SIG-M5 (cell line): ENCODE measurements at places on chromosomes 7 and 10.

- no peak for DNase-seq
Measured at GRCh38 chr7:39987641-39988347, 37.7 kb downstream of the CDK13 start.

DNA sequence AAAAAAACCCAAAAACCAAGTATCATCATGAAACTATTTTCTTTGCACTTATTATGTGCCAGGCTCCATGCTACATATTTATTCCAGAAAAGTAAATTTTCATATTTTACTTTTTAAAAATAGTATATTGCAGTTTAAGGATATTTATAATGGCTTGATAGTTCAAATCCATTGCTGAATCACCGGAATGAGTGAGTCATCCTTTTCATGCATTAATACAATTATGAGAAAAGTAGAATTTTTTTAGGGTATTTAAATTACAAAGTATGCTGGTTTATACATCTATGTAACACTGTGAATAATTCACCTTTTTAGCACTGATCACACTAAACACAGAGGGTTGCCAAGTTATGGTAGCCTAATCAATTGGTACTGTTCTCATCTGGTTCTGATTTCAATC is 54.3 kb downstream of the SLC16A9 start:
- no peak for DNase-seq

DNA sequence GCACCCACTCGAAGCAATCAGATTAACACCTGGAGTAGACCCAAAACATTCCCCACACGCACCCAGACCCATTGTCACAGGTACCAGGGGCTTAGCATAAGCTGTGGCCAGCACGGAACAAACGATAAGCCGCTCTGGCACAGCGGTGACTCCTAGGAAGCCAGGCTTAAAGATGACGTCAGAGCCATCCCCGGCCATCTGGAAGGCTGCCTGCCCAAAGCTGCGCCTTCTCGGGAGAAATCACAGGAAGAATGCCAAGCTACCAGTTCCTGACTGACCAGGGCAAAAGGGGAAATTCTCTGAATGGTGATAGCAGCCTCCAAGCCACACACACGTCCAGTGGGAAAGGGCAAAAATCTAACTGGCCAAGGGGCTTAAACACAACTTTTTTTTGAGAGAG is 13.0 kb upstream of the WIPI2 start:
- no peak for DNase-seq

DNA sequence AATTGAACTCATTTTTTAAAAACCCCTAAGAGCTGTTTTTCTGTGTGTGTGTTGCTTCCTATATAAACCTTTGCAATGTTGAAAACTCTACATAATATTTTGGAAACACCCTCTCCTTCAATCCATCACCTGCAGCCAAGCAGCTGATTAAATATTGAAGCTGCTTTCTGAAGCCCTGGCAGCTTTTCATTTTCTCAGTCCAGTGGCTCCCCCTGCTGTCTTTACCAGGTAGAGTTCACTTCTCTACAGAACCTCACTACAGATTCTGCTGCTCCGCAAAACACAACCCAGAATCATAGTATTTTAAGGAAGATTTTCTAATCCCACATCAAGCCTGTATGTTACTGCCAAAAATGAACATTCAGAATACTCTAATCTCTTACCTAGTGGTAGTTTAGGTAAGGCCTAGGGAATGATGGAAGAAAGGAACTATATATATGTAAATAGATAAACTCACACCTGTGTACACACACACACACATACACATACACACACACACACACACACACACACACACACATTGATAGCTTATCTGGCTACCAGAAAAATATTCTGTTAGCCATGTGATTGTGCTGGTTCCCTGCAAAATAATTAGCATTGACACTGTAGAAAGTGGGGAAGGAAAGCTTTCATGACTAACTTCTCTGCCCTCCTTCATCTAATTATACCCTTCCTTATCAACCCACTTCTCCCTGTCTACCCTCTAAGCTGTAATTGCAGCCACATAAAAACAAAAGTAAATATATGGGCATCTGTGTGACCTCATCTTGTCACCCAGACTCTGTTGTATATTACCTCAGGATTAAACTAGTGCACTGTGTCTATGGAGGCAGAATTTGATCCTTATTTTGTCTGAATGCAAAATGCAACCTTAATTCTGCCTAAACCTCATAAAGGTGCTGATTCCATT is 229.5 kb upstream of the FZD1 start:
- DNase-seq = no peak

DNA sequence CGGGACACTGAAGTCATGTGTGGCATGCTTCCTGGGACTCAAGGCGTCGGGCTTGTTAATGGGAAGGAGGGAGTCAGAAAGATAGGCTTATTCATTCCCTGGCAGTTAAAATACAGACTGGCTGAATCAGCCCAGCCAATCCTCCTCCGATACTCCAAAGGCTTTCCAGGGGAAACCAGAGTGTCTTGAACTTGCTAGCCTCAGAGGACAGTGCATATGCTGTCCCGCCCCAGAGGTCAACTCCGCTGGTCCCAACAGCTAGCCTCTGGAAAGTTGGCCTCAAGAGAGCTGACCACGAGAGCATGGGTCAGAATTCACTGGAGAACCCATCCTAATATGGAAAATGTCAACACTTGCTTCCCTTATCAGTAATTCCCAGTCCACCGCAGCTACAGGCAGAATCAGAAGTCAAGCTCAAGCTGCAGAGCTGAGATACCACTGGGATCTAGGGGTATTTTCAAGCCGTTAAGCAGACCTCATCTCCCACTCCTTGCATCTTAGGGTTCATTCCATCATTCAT is 43.0 kb downstream of the ELMO1 start:
- DNase-seq = no peak

- DNase-seq = no peak
Measured at GRCh38 chr10:4557469-4557868, 268.5 kb upstream of the AKR1E2 start.

DNA sequence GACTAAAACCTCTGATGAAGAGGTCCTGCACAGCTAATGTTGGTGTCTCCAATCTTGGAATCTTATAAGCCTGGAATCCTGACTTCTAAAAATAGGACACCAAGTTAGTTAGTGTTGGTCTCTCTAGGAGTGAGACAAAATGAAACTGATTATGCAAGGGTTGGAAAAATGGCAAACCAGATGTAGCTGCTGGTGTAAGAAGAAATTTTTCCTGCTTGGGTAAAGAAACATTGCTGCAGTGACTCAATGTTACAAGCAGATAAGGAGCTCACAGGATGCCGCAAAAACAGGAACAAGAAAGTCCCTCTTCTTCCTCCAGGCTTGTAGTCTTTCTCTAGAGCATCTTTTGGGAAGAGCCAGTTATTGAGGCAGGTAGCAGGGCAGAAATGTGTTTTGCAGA is 449.0 kb downstream of the ETV1 start:
- DNase-seq = no peak

- no peak for DNase-seq
Measured at GRCh38 chr10:114489521-114490310, 85.4 kb upstream of the AFAP1L2 start.

DNA sequence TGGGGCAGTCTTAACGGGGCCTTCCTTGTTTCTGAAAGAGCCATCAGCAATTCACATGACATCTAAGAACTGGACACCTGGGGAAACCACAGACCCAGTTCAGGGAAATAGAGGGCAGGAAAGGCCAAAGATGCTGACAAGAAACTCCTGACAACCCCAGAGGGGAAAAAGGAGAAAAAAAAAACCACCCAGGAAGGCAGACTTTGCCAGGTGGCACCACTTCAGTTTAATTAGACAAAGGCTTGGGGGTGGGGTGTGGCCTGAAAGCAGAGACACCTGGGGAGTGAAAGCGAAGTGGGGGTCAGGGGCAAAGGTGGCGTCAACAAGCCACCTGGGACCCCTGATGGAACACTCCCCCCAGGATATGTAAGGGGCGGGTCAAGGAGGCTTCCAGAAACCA is 53.6 kb downstream of the RAB11FIP2 start:
- no peak for DNase-seq

- no peak for DNase-seq
Measured at GRCh38 chr7:26013551-26014083, 138.4 kb upstream of the NFE2L3 start.

DNA sequence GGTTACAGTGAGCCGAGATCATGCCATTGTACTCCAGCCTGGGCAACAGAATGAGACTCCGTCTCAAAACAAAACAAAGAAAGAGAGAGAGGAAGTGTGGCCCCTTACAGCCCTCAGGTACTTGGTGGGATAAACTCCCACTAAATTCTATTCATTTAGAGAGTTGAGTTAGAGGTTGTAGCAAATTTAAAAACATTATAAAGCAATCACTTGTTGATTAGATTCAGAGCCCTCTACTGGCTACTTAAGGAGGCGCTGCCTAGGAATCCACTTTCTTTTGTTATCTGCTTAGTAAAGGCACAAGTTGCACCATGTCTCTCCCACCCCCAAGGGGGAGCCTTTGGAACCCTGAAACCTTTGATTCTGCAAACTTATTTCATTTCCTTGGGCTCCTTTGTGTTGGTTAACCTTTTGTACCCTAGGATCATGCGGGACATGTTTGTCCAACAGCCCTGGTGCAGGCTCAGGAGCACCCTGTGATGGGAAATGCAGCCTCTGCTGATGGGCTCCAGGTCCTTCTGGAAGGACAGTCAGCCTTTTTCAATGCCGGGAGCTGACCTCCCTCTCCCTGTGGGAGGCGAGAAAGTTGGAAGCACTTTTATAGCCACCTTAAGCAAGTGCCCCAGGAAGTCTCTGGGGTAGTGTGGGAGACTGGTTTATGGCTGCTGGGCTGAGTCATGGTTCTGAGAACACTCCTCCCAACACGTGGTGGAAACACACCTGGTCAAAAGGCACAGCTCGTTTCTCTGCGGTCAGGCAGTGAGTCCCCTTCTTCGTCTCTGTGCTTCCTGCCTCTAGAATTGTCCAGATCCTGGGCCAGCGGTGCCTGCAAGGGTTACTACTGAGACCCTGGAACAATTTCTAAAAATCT is 2.3 kb downstream of the HKDC1 start:
- no peak for DNase-seq

DNA sequence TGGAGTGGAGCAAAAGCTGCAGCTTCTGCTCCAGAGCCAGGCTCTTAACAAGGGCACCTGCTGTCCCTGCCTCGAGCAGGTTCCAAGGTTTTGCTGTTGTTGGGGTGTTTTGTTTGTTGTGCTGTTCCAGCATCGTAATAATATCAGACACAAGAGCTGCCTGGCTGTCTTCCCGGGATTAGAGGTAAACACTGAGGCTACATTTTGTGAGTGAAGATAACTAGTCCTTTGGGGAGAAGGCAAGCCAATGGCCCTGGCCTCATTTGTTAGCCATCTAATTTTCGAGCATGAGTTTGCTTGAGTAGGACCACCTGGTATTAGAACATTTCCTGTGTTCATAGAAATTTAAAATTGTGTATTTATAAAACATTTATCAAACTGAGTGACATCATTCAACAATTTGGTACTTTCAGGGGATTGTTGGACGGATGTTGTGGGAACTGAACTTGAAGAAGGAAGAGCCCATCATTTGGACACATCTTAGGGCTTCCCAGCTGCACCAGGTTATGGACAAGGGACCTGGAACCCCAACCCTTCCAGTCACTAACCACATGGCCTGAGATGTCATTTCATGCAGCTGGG is 555.0 kb downstream of the TNS3 start:
- no peak for DNase-seq

DNA sequence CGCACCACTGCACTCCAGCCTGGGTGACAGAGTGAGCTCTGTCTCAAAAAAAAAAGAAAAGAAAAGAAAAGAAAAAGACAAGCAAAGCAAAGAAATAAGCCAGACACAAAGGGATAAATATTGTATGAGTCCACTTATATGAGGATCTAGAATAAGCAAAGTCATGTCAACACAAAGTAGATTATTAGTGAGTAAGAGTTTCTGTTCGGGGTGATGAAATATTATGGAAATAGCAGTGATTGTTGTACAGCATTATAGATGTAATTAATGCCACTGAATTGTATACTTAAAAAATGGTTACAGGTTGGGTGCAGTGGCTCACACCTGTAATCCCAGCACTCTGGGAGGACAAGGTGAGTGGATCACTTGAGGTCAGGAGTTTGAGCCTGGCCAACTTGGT is 83.2 kb downstream of the HIP1 start:
- DNase-seq = no peak

DNA sequence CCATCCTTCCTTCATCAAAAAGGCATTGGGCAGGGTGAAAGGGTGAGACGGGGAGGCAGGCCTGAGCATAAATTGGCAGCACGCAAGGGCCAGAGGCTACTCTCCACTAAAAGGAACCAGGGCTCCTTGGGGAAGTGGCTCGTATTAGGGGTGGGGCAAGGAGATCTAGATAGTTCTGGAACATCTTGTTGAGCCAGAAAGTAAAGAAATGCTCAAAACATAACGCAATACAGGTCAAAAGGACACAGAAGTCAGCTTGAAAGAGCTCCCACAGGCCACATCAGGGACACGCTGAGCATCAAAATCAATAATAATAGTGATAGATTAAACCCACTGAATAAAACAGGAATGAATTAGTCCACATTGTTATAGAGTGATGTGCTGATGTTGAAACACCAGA is 203.1 kb downstream of the ELMO1 start:
- no peak for DNase-seq

GRCh38 chr10:54120806-54121205 is 680.2 kb downstream of the PCDH15 start:
- DNase-seq = no peak

- no peak for DNase-seq
Measured at GRCh38 chr7:73737491-73738219, 947 bp downstream of the ABHD11 start.

- no peak for DNase-seq
Measured at GRCh38 chr7:159036916-159037605, 107.6 kb downstream of the VIPR2 start.

- no peak for DNase-seq
Measured at GRCh38 chr10:86523348-86523747, 1.8 kb upstream of the WAPL start.

GRCh38 chr10:93267521-93267920 is 193.8 kb downstream of the CYP26A1 start:
- no peak for DNase-seq

- no peak for DNase-seq
Measured at GRCh38 chr7:77208416-77208815, 8.8 kb upstream of the FGL2 start.

DNA sequence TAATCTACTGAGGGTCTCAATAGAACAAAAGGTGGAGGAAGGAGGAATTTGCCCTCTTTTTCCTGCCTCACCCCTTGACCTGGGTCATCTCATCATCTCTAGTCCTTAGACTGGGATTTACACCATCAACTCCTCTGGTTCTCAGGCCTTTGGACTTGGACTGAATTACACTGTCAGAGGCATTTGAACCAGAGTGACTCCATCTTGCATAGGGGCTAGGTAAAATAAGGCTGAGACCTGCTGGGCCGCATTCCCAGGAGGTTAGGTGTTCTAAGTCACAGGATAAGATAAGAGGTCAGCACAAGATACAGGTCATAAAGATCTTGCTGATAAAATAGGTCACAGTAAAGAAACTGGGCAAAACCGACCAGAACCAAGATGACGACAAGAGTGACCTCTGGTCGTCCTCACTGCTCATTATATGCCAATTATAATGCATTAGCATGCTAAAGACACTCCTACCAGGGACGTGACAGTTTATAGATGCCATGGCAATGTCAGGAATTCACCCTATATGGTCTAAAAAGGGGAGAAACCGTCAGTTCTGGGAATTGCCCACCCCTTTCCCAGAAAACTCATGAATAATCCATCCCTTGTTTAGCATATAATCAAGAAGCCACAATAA is 84.0 kb downstream of the C1GALT1 start:
- DNase-seq = no peak

GRCh38 chr10:78236416-78237015 is 202.9 kb downstream of the RPS24 start:
- DNase-seq = no peak

- no peak for DNase-seq
Measured at GRCh38 chr10:105950410-105950809, 1214.1 kb downstream of the SORCS1 start.

GRCh38 chr10:132807621-132808049 is 21.7 kb upstream of the NKX6-2 start:
- no peak for DNase-seq

GRCh38 chr7:66054063-66054462 is 21.6 kb upstream of the ASL start:
- no peak for DNase-seq
